ENCODE measurements at places on chromosomes 16 and 17. TPM values are rescaled to one million over a fixed set of nuclear protein-coding genes. Genes with fewer than 3 reads are reported as not detected.

GRCh38 chr16:67703626-67704025 lies 15.5 kb downstream of the GFOD2 start:
- H3K27me3 ChIP-seq = no peaks in the 10 kb centered on the region
- H3K4me1 ChIP-seq = no peaks in the 10 kb centered on the region
- no peak overlapping the region for H3K4me3 ChIP-seq

DNA sequence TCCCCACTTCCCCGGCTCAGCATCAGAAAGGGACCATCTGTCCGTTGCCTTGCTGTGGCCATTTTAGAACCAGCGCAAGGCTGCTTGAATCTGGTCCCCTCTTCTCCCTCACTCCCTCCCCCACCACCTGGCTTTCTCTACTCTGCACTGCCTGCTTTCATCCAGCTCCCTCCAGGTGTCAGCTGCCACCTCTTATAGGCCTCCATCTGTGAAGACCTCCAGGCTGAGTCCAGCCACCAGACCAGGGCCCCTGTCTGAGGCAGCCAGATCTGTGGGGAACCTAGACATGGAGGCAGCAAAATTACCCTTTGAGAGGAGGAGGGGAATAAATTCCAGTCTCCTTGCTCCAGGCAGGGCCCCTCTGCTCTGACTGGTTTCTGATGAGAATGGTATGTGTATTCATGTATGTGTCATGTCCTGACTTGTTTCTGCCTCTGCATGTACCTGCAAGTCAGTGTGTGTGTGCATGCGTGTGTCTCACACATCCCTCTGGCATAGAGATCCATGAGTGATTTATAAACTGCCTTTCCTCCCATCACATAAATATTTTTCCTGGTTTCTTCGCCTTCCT lies 21.1 kb downstream of the MINK1 start:
- no peak overlapping the region for H3K4me3 ChIP-seq
- H3K27ac ChIP-seq = peak overlapping the region; percentile 63
- DNase-seq = no peak
- H3K36me3 ChIP-seq = peaks cover 4% of the 10 kb centered on the region
- H3K27me3 ChIP-seq = no peaks in the 10 kb centered on the region
- peaks cover 20% of the 10 kb centered on the region for H3K4me1 ChIP-seq

Gene AATK
- total RNA-seq = 12.2 TPM

DNA sequence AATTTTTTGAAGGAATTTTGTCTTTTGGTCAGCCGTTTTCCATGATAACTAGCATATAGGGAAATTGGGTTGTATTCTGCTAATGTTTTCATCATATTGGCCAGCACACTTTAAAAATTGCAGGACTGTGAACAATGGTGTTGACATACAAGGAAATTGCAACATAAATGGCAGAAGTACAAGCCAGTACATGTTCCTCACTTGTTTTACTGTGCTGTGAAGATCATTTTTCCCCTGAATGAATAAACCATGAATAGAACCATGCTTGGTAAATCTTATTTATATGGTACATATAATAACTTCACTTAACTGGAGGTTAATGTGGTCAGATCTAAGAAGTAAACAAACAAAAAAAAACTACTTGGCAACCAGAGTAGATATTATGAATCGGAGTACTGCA lies 22.8 kb downstream of the OMG start:
- peaks cover 4% of the 10 kb centered on the region for H3K4me1 ChIP-seq
- DNase-seq = no peak
- no peak overlapping the region for H3K4me3 ChIP-seq

Gene PLCD3
- total RNA-seq = 23.4 TPM

GRCh38 chr17:21475571-21475970 lies 99.4 kb downstream of the KCNJ12 start:
- DNase-seq = no peak
- H3K4me1 ChIP-seq = no peaks in the 10 kb centered on the region
- H3K27me3 ChIP-seq = peaks cover 78% of the 10 kb centered on the region
- H3K4me3 ChIP-seq = no peak overlapping the region
- no peaks in the 10 kb centered on the region for H3K36me3 ChIP-seq

- no peak overlapping the region for H3K27ac ChIP-seq
- no peaks in the 10 kb centered on the region for H3K4me1 ChIP-seq
Observed at GRCh38 chr16:27772093-27772825, 222.3 kb downstream of the KATNIP start.

DNA sequence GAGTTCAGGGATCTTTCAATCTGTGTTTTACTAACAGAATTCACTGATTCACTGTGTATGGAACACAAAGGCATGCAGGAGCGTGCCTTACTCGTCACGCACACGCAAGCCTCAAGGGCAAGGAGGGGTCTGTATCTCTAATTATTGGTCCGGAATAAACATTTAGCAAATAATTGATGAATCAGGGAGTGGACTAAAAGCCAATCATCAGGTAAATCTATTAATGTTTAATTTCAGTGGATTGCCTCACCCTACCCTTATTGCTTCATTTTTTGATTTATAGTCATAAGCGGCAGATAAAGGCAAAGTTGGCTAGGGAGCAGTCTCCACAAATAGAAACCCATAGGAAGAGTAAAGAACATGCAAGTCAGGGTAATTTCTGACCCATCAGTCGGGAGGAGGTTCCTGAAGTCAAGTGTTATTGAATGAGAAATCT lies 7.4 kb upstream of the HSD17B2 start:
- H3K27me3 ChIP-seq = peaks cover 12% of the 10 kb centered on the region
- H3K27ac ChIP-seq = no peak overlapping the region
- H3K4me1 ChIP-seq = no peaks in the 10 kb centered on the region
- H3K4me3 ChIP-seq = no peak overlapping the region
- no peak for DNase-seq

Gene SOX9
- 219 TPM for total RNA-seq

DNA sequence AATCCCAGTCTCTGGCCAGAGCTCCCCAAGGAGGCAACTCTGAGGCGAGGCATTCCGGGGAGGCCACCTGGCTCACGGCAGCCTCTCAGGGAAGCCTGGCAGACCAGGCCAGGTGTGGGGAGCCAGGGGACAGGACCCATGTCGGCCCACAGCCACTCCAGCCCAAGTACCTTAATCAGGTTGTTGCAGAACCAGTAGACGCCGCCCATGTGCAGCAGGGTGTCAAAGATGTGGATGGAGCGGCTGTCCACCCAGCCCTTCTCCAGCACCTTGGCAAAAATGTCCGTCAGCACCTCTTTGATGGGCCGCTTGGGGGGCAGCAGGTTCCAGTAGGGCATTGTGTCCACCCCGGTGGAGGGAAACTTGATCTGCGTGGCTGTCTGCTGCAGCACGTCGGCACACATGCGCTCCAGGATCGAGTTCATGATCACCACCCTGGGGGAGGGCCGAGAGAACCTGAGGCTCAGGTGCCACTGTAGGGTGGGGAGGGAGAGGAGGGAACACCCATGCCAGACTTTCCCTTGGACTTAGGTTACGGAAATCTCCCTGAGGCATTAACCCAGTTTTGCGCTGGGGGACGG lies 7.8 kb downstream of the CSF3 start:
- DNase-seq = no peak
- no peaks in the 10 kb centered on the region for H3K4me1 ChIP-seq
- no peak overlapping the region for H3K27ac ChIP-seq
- H3K27me3 ChIP-seq = no peaks in the 10 kb centered on the region
- H3K36me3 ChIP-seq = peaks cover 16% of the 10 kb centered on the region

DNA sequence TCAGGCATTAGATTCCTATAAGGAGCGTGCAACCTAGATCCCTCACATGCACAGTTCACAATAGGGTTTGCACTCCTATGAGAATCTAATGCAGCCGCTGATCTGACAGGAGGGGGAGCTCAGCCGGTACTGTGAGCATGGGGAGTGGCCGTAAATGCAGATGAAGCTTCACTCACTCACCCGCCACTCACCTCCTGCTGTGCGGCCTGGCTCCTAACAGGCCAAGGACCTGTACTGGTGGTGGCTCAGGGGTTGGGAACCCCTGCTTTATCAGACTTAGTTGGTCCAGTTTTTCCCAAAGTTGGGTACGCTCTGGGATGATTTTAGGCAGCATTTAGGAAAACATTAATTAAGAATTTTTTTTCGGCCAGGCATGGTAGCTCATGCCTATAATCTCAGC lies 103.8 kb downstream of the MARF1 start:
- H3K4me1 ChIP-seq = no peaks in the 10 kb centered on the region
- H3K27ac ChIP-seq = no peak overlapping the region
- no peak for DNase-seq
- H3K27me3 ChIP-seq = peaks cover 3% of the 10 kb centered on the region
